ENCODE measurements at places on chromosomes 1 and 21.

GRCh38 chr1:112807999-112808398, 92.9 kb upstream of the PPM1J start:
- DNase-seq: no peak

DNA sequence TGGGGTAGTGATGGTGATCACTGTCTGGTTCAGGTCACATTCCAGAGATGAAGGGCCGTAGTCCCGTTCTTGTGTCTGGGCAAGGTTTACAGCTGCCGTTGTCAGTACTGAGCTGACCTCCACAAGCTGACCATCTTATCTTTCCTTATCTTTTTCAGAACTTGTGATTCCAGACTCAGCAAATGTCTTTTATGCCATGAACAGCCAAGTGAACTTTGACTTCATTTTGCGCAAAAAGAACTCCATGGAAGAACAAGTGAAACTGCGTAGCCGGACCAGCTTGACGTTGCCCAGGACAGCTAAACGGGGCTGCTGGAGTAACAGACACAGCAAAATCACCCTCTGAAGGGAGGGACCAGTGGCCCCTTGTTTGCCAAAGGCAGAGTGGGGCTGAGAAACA, 111.6 kb downstream of the COLGALT2 start:
- no peak for DNase-seq

GRCh38 chr1:219283541-219283940, 109.9 kb downstream of the LYPLAL1 start:
- DNase-seq: no peak

DNA sequence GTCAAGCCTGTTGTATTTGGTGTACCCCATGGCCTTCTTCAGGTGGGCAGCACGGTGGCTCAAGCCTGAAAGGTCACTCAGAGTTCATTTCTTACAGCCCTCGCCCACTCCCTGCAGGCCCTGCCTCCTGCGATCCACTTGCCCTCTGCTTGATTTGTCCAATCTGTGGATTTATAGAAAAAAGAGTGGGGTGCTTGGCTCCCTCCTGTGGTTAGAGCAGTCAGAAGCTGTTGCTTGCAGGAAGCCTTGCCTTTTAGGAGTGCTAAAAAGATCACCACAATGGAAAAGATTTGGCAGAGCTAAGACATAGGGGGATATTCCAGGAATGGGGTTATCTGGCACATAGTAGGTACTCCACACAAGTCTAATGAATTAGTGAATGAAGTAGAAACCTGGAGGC, 108.0 kb upstream of the TRABD2B start:
- no peak for DNase-seq

DNA sequence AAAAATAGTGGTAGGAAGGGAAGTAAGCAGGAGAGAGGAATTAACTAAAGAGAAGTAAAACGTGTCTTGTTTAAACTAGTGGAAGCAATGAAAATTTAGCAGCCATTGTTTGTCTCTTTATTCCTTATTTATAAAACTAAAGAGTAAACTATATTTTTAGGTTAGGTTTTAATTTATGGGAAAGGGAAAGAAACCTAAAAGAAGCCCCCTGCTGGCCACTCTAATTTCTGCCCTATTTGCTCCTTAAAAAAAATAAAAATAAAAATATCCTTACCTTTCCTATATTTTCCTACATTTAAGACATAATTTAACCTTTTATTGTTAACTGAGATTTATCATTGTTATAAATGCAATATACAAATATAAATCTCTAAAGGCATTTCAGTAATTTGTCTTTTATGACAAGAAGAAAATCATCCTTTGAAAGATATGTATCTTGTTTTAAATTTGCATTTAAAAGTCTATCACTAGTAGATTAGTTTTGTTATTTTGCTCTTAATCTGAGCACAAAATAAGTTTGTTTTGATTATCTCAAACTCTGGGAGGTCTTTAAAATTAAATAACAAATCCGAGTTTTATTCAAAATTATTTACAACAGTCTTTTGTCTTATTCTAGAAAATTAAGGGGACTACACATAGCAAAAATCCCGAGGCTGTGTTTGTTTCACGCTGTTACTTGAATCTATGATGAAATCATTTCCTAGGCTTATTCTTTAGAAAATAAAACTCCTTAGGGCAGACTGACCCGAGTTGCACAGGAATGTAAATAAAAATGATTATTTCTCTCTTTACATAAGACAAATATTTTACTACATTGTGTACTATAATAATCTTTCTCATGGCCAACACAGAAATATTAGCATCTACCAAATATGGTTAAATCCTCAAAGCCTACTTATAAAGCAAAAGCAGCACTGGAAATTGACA, 201.7 kb downstream of the NRIP1 start:
- DNase-seq: no peak

GRCh38 chr1:229693129-229693900, 67.3 kb downstream of the URB2 start:
- DNase-seq: no peak

DNA sequence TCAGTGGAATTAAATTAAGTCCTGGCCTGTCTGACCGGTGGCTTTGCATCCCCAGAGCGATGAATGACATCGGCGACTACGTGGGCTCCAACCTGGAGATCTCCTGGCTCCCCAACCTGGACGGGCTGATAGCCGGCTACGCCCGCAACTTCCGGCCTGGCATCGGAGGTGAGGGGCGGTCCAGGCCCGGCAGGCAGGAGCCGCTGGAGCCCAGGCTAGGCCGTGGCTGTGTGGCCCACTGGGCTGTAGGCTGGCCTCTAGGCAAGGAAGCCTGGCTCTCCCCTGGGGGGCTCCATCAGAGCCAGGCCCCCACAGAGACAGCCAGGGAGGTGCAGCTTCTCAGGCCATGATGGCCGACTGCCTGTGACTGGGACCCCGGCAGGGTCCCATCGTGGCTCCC, 5.7 kb downstream of the GABRD start:
- DNase-seq: no peak

- DNase-seq: no peak
Observed at GRCh38 chr1:245469734-245470133, 314.9 kb downstream of the KIF26B start.

DNA sequence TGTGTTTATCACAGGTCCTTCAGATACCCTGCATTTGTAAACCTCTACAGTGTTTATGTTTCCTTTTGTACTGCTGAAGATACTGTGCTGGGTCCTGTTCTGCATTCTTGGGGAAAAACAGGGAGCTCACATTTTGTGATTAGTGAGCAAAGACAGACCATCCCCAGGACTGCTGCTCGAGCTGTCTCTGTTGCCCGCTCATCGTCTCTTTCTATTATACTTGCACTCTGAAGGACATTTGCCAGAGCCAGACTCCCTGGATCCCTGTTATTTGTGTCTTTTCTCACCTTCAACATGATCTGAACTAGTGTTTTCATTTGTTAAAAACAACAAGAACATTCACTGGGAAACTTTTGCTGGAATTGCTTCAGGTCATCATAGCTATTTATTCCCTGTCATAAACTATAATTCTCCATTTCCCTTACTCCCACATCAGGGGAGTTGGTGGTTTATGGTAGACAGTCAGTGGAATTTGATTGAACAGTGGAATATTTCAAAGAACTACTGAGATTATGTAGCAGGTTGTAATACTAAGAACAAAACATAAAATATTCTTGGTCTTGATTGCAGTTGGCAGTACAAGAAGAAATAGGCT, 53.0 kb downstream of the PRRX1 start:
- DNase-seq: no peak

DNA sequence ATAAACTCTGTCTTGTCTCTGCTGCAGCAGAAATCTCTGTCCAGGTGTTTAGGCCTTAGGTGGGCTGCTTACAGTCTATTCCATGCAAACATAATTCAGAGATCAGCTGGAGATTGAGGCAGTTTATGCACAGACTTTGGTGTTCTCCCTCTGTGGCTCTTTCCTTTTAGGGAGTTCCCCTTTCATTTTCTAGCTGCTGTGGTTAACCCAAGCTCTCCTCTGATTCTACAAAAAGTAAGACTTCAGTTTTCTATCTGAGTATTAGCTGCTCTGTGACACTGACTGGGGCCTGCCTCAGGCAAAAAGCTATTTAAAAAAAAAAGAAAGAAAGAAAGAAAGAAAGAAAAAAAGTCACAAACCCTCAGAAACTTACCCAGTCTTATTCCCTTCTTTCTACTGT, 211.1 kb downstream of the CAMTA1 start:
- no peak for DNase-seq

GRCh38 chr1:160460683-160461287, 60.4 kb downstream of the VANGL2 start:
- DNase-seq: no peak

DNA sequence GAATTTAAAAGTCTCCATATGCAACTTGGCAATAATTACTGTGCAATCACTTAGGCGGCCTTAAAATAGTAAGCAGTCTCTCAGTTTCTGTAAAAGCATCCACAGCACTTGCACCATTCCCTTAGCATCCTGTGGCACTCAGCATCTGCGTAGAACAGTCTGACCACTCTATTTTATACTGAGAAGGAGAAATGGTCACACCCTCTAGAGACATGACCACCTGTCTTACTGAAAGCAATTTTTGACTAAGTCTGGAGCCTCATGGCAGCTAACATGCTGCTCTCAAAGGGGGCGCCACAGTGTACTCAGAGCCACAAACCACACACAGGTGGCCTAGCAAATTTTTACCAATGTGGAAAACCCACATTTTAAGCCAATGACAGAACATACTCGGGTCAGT, 62.0 kb downstream of the KCNK1 start:
- DNase-seq: no peak

DNA sequence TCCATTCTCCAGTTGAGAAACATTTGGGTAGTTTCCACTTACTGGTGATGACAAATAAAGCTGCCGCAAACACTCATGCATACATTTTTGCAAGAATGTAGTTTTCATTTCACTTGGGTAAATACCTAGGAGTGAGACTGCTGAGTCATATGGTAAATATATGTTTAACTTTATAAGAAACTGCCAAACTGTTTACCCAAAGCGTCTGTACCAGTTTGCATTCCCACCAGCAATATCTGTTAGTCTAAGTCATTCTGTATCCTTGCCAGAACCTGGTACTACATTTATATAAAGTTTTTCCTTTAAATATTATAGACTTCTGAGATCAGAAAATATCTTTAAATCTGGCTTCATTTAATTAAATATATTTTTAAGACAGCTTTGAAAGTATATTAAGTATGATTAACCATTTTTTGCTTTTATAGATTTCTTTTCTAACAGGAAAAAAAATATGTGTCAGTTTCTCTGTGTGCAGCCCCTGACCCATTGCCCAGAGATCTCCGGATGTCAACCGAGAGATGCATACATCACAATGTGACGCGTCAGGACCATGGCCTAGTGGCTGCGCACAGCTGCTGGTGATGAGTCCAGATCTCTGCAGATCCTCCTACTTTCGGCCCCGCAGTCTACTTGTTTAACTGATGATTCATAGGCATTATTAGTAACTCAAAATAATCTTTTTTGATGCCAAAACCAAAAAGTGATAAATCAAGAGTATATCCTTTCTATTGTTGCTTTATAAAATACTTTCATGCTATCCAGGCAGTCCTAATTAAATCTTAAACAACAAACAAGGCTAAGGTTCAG, 227.1 kb upstream of the MAP1LC3C start:
- DNase-seq: no peak

GRCh38 chr1:112934577-112934976, 21.4 kb downstream of the SLC16A1 start:
- DNase-seq: no peak

GRCh38 chr1:1155258-1155657, 18.4 kb upstream of the TTLL10 start:
- DNase-seq: no peak

GRCh38 chr1:20124456-20125057, 5.2 kb upstream of the PLA2G2D start:
- DNase-seq: no peak

- DNase-seq: peak; percentile 37
Observed at GRCh38 chr1:78673120-78673519, 23.5 kb downstream of the IFI44 start.

- DNase-seq: no peak
Observed at GRCh38 chr1:158323866-158324265, 7.5 kb downstream of the CD1B start.

DNA sequence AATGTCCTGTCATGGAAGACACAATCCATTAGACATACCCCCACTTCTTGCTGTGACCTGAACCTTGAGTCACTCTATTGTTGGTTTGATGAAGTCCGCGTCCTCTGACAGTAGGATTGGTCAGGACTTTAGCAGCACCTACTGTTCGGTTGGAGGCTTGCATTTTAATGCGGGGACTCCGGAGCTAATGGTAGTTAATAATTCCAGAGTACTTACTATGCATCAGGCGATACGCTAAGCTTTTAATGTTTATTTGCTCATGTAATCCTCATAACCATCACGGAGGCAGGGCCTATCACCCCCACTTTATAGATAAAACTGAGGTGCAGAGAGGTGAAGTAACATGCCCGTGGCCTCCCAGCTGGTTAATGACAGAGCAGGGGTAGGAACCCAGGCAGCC, 7.9 kb upstream of the ELF3 start:
- DNase-seq: no peak

All from posterior cingulate gyrus (tissue), 11 donors.